CD4-positive, CD25-positive, alpha-beta regulatory T cell (primary cell): ENCODE measurements at places on chromosomes 6 and 20.
A peak's percentile ranks its signal among the peaks of the same experiment; 100 is the strongest.

- DNase-seq, result no peak
These were observed 206.4 kb upstream of the CITED2 start for GRCh38 chr6:139580592-139581484.

- no peak for DNase-seq
These were observed 2.1 kb downstream of the RNASET2 start for GRCh38 chr6:166954118-166954713.

- no peak for DNase-seq
These were observed 39.8 kb upstream of the MYL9 start for GRCh38 chr20:36501367-36502006.

GRCh38 chr6:43149265-43149664 lies 21.8 kb upstream of the SRF start:
- DNase-seq, result no peak

GRCh38 chr20:63830841-63831588 lies at the start of gene ZBTB46:
Gene ZBTB46 (minus strand): TSS chr20:63831264. CDS start chr20:63790757, 40,507 bp downstream.
- no peak for DNase-seq

DNA sequence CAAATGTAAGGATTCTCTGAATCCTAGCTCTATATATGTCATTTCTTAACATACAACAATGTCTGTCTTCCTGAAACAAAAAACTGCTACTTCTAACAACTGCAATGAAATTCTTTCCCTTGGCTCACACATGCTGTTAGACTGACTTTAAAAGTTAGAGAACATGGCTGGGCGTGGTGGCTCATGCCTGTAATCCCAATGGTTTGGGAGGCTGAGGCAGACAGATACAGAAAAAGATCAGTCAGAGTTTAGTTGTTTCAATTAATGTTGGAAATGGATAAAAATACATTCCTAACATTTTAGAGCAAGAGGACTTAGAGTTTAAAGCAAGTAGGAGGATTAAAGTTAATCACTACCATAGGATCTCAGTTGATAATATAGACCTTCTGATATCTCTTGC lies 28.7 kb upstream of the KIAA1586 start:
- DNase-seq, result no peak

DNA sequence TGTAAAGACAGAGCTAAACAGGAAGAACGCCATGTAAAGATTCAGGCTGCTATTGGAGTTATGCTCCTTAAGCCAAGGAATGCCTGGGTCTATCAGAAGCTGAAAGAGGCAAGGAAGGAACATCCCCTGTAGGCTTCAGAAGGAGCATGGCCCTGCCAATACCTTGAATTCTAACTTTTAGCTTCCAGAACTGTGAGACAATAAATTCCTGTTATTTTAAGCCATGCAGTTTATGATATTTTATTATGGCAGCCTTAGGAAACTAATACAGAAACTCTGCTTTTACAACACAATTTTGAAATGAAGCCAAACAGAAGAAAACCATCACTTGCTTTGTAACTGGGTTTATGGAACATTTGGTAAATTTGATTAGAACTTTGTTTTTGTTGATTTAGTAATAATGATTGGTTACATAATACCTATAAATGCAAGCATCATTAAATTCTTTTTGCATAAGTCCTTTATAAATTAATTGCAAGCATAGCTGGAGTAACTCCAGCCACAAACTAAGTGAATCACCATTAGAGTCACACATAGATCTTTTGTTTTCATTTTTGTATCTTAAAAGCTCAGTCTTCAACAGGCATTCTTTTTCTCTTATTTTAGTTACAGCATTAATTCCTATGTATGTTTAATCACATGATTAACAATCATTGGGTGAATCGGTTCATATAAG lies 33.5 kb upstream of the TSPYL1 start:
- DNase-seq, result no peak

DNA sequence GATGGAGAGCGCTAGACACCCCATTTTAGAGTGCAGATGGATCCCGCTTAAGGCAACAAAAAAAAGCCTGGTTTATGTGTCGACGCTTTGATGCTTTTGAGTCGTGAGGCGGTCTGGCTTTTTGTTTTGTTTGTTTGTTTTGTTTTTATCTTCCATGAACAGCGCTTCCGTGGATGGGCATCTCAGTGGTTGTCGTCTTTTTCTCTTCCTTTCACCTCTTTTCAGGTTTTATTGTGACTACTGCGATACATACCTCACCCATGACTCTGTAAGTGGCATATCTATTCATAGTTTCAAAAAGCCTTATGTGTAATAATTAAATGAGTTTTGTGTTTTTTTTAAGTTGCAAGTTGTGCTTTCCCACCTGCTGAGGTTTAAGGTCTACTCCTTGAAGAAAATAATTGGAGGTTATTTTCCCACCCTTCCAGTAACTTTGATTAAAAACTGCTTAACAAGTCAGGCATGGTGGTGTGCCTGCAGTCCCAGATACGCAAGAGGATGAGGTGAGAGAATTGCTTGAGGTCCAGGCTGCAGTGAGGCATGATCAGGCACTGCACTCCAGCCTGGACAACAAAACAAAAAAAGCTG lies 476 bp downstream of the SNRPC start:
- DNase-seq, result no peak

- no peak for DNase-seq
These were observed 4.2 kb downstream of the OR2A4 start for GRCh38 chr6:131696956-131697355.

GRCh38 chr6:157428427-157429202 lies 47.6 kb downstream of the ZDHHC14 start:
- DNase-seq, result no peak

- no peak for DNase-seq
These were observed 31.8 kb downstream of the CNKSR3 start for GRCh38 chr6:154478701-154479060.

- DNase-seq, result no peak
These were observed 5.6 kb upstream of the BEND6 start for GRCh38 chr6:56949265-56949664.

GRCh38 chr6:132797951-132798868 lies at the start of gene SLC18B1:
Gene SLC18B1 (minus strand): TSS chr6:132798637. CDS start chr6:132798456, 181 bp downstream.
- peak; percentile 53 for DNase-seq

DNA sequence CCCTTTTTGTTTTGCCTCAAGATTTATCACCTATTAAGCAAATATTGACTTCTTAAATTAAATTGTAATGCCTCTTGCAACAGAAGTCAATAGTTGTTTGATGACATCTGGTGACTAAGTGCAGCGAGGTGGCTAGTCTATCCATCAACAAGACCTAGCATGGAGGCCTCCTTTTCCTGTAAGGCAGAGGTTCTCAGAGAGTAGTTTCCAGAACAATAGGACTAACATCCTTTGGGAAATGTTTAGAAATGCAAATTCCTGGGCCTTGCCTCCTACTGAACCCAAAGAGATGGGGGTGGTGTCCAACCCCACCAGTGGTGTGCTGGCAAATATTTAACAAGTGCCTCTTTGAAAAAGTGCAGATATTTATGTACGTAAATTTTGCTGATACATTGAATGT lies 143.7 kb downstream of the SCP2D1 start:
- DNase-seq, result no peak

DNA sequence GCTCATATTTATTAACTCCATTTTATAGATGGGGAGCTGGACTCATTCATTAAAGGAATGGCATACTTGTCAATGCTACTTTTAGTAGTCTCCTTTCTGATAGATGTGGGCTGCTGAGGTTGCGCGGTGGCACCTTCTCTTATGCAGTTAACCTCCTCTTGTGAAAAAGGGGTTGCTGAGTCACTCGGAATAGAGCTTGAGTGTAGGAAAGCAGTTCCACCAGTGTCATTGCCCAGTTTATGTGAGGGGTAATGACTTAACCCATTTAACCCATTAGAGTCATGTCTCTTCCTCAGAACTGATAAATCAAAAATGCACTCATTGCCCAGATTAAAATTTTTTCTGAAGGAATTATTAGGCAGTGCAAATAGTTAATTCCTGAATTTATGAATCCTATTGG lies 6.3 kb downstream of the MAPK14 start:
- no peak for DNase-seq

- DNase-seq, result no peak
These were observed 55.6 kb downstream of the FILIP1 start for GRCh38 chr6:75438013-75438431.

GRCh38 chr6:149680503-149680902 lies 32.0 kb upstream of the KATNA1 start:
- DNase-seq, result no peak

DNA sequence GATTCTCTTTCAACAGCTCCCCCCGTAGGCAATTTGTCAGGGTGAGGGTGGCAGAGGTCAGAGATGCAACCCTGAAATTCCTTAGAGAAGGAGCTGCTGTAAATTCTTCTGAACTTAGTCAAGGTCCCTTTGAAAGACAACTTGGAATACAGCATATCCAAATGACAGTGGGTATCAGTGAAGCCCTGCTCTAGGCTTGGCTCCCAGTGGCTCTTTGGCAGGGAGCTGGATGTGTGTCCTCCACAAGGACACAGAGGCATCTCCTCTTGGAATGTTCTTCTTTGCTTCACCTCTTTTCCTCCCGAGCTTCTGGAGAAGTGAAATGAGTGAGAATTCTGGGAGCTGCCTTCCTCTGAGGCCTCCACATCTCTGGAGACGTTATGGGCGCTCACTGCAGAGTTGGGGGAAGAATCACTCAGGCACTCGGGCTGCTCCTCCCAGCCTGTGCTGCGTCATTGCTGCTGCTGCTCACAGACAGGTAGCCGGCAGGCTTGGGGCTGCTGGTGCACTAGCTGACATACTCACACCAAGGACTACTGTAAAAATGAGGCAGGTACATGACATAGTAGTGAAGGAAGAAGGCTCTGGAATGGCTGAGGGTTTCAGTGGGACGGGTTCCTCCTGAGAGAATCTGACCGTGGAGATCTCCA lies 34.1 kb downstream of the DYNLT1 start:
- no peak for DNase-seq

GRCh38 chr20:54305421-54305820 lies 97.5 kb downstream of the PFDN4 start:
- DNase-seq, result no peak

- DNase-seq, result no peak
These were observed 24.5 kb downstream of the YTHDF1 start for GRCh38 chr20:63191400-63191799.

GRCh38 chr6:108463784-108464183 lies 96.9 kb upstream of the FOXO3 start:
- no peak for DNase-seq

- DNase-seq, result no peak
These were observed 31.2 kb upstream of the RALGAPA2 start for GRCh38 chr20:20743511-20744169.

DNA sequence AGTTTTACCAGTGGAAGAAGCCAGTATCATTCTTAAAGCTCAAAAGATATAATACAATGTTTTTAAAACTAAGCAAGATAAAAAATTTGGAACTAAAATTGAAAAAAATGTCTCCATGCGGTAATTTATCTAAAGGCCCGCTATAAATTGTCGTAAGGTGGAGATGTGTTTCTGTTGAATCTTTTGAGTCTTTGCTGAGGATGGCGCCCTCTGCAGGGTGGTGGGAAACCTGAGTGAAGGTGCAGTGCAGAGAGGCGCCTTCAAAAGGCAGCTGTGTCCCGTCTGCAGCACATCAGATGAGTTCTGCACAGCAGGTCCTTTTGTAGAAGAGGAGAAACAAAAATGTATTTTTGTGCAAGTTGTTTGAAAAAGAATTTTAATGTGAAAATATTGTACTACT lies 29.4 kb upstream of the KIF25 start:
- DNase-seq, result no peak

GRCh38 chr6:143755301-143755744 lies 77.6 kb downstream of the PHACTR2 start:
- DNase-seq, result no peak

GRCh38 chr6:32218167-32218566 lies 5.7 kb downstream of the NOTCH4 start:
- DNase-seq, result no peak

- no peak for DNase-seq
These were observed 19.8 kb upstream of the MYLIP start for GRCh38 chr6:16108921-16109658.

- DNase-seq, result no peak
These were observed 392.3 kb downstream of the PLCB1 start for GRCh38 chr20:8524101-8525016.

- DNase-seq, result no peak
These were observed 14.9 kb upstream of the UBE2V1 start for GRCh38 chr20:50127587-50128519.

DNA sequence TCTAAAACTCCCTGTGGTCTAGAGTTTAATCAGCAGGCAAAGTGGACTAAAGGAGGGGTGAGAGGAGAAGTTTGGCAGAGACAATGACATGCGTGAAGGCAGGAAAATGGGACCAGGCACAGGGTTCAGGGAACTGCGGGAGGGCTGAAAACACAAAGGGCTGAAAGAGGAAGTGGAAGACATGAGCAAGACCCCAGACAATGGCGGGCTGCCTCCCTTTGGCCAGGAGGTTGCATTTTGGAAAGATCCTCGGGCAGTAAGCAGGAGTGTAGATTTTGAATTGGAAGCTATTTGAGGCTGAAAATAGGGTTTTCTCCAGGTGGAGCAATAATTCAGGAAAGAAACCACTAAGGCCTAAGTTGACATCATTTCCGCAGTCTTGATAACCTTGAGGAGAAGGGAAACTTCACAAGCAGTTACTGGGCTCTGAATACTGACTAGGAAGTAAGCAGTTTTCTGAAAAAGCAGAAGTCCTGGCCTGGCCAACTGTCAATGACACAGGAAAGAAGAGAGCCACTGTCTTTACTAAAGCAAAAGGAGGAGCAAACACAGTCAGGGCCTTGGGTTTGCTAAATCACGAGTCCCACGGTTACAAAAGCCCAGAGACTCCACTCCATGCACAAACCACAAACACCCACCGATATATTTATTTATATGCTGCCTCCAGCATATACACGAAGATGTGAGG lies 3.4 kb downstream of the LY86 start:
- no peak for DNase-seq

DNA sequence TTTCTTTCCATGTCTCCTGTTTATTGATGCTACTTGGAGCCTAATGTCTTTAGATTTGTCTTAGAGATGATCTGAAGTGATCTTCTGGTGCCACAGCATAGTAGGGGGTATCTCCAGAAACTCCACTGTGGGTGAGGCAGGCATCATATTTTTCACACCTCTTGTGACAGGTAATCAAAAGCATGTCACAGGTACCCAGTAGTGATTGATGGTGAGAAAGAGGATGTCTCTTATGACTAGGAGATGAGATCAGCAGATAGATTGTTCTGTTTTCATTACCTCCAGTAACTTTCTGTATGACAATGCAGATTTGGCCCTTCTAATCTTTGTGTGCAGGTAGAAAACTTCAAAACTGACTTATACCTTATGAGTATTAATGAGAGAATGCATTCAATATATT lies 13.5 kb downstream of the NCOA7 start:
- peak; percentile 44 for DNase-seq

- DNase-seq, result no peak
These were observed 106.9 kb downstream of the FYN start for GRCh38 chr6:111766201-111766857.

GRCh38 chr6:27593861-27594260 lies 121.0 kb upstream of the ZNF184 start:
- no peak for DNase-seq
